M059J (cell line): ENCODE measurements at places on chromosomes 3 and 15.

DNA sequence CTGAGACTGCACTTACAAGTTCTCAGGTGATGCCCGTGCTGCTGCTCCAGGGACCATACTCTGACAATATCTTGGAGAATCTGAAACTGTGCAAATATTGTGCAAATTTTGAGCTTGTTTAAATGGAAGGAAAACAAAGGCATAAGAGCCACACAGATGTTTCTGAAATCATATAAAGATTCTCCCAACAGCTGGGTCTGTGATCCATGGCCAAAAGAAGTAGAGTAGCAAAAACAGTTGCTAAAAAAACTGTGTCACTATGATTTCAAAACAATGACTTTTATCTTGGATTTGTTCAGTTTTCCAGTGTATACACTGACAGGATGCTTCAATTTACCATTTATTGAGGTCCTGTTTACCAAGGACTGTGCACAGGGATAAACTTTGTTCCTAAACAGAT, 25.3 kb downstream of the NPTN start:
- DNase-seq, result no peak

DNA sequence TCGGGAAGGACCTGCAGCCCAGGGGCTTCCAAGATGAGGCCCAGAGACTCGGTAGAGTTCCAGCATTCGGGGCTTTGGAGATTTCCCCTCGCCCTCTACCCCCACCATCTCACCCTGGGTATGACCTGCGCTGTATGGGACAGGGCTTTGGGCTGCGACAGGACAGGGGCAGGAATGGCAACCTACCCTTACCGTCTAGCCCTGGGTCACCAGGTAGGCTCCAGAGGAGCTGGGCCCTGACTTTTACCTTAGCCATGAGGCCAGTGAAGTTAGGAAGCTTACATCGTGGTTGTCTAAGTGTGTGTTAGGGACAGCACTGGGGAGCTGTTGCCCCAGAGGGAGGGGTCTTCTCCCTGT, 683 bp downstream of the PPM1M start:
- no peak for DNase-seq

DNA sequence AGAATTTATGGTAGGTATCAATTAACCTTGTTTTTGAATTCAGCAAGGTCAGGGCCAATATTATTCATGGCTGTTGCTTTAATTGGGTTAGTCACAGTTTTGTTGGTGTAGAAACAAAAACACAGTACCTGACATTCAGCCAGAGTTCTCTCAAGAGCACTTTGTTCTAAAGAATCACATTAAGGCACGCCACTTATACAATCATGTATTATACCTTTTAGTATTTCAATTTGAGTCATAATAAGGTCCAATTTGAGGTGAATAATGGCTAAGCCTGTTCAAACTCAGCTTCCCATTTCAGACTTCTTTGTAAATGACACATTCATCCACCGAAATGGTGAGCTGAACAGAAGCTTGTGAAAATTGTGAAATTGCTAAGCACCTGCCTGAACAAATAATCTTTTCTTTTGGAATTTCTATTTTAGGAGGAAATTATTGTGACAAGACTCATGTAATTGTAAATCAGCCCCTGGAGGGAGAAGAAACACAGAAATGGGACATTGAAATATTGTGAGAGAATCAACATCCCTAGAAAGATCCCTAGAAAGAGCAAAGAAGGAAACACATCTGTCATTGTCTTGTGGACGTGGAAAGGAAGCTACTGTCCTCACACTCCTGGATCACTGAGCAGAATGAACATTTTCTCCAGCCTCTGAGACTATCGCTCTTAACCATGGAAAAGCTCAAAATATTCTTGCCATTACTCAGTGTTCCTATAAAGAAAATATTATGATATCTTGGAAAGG, 29.3 kb downstream of the RIOX2 start:
- no peak for DNase-seq

- no peak for DNase-seq
These were observed 209.9 kb downstream of the NTRK3 start for GRCh38 chr15:88046576-88047129.

DNA sequence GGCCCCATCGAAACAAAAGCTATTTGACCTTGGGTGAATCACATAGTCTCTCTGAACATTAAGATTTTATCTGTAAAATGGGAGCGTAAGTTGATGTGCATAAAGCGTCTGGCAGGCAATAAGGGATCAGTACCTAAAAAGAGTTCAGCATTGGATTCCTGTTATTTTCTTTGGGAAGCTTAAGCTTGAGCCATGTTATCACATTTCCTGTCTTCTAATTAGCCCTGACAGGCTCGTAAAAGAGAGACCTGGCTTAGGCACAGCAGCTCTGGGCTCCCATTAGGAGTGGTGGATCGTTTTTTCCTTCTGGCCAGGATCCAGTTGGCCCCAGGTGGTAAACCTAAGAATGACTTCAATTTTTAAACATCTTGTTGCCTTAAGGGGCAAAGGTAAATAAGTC, 26.0 kb upstream of the CA12 start:
- peak; percentile 63 for DNase-seq

DNA sequence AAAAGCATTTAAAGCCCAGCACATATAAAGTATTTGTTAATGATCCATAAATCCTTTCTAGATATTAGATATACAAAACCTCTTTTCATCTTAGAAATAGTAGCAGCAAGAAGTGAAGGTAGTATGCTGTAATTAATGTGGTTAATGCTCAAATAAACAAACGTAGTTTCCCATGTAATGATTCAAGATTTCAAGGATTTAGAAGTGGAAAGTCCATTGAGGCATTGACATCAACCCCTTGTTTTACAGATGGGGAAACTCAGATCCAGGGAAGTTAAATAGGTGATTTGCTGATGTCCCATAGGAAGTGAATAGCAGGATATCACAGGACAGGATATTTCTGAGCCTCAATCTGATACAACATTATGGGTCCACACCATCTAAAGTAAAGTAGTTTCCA, 47.2 kb downstream of the TSC22D2 start:
- peak; percentile 55 for DNase-seq

DNA sequence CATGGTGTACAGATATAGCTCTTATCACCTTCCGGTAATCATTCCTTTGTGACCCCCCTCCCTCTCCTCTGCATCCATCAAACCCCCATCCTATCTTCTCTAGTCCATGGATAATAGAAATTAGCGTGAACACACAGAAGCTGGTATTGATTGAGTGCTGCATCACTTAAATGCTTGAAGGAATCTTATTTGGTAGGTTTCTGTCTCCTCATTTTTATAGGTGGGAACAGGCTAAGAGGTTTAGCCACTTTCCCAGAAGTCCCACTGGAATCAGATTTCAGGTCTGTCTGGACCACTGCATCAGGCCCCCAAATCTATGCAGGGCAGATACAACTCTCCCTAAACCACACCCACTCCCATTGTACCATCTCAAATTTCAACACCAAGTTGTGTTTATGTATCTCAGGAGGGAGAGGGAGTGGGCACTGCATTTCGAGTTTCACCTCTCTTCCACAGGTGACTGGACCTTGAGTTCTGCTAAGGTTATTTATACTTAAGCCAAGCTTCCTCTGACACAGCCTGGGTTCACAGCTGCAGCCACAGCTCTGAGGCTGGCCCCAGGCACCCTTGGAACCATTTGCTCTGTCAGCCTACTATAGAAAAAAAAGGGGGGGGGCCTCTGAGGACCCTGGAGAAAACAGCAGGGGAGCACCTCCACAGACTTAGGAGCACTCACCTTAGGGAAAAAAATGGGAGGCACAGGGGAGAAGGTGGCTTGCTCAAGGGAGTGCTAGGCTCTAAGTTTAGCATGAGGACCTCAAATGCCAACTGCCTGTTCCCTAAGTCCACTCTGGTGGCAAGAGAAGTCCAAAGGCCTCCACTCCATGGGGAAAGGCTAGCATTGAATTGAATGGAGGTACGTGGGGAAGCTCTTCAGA, 2.1 kb upstream of the NMB start:
- DNase-seq, result no peak

DNA sequence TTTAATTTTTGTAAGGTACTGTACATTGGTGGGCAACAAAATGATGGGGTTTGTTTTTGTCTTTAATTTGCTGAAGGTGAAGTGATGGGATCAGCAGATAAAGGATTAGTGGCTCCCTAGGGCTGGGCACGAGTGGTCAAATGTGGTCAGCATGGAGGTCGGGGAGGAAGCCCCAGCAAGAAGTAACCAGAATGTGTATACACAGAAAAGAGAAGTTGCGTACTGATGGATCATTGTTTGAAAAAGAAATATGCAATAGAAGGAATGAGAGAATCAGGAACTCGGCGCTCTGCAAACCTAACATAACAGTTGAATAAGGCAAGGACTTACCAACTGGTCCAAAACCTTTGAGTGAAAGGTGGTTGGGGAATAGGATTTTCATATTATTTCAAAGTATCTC, 1.5 kb downstream of the TMOD2 start:
- no peak for DNase-seq

GRCh38 chr3:113963879-113964278, 16.1 kb downstream of the ZDHHC23 start:
- DNase-seq, result no peak

DNA sequence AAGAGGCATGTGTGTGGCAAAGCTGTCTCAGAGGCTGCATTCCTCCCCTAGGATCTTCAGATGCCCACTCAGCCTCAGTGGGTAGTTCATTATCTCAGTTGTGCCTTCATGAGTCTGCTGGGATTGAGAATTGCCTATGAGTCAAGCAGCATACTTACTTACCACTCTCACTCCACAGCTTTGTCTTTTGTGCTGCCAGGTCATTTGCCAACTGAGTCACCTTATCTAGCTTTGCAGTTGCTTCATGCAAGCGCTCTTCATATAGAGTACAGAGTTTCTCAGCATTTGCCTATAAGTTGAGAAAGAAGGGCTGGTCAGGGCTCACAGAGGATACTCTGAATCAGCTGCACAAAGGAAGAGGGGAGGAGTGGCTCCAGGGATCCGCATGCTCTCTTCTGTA, 89.5 kb downstream of the MYH15 start:
- DNase-seq, result peak; percentile 72

- DNase-seq, result peak; percentile 65
These were observed 2.6 kb upstream of the ACOX2 start for GRCh38 chr3:58539626-58540025.

- no peak for DNase-seq
These were observed 71.0 kb downstream of the NTRK3 start for GRCh38 chr15:88185584-88185983.

- DNase-seq, result peak; percentile 52
These were observed 202.7 kb upstream of the TOPAZ1 start for GRCh38 chr3:44039006-44039405.

DNA sequence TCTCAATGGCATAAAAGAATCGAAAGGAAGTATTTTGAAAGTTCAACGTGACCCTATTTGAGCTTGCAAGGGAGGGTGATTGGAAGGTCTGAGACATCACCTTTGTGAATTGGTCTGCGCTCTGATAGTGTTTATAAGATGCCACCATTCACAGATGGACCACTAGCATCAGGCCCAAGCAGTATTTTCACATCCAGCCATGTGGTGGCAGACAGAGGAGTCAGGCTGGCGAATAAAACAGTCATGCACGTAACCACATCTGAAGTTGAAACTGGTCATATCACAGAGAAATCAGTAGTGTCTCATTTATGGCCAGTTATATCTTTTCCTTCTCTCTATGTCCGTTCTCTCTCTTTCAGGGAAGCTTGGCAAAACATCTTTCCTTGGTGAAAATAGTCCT, 170.1 kb upstream of the ONECUT1 start:
- DNase-seq, result no peak

DNA sequence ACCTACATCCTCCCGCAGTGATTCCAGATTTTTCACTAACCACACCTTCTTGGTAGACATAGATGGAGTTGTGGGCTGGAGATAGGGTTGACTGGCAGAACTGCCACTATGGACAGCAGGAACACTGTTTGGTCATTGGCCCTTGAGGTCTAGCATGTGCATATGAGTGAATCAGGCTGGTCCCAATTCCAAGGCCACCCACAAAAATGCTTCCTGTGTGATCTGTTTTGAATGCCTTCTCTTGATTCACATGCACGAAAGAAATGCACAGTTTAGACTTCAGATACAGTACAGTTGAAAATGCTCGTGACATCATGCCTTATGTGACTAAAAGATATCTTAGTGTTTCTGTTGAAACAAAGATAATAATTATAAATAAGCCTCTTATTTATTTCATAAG, 285.8 kb upstream of the SEMA6D start:
- DNase-seq, result peak; percentile 70

GRCh38 chr15:33722005-33722672, 246.2 kb upstream of the CHRM5 start:
- peak; percentile 77 for DNase-seq

- no peak for DNase-seq
These were observed 20.3 kb downstream of the STARD9 start for GRCh38 chr15:42595626-42596240.

DNA sequence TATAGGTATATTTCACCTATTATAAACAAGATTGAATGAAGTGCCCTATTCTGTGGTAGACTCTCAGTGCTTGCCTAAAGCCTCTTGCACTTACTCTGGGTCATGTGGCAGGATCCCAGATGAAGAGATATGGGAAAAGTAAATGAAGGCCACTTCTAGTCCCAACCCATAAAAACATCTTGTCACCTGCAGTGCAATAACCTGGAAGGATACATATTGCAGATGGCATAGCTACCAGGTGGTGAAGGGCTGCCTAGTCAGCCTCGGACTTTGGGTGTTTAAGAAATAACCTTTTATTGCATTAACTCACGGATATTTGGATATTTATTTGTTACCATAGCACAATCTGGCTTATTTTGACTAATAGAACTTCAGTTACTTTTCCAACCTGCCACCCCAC, 367.1 kb downstream of the UNC13C start:
- no peak for DNase-seq

DNA sequence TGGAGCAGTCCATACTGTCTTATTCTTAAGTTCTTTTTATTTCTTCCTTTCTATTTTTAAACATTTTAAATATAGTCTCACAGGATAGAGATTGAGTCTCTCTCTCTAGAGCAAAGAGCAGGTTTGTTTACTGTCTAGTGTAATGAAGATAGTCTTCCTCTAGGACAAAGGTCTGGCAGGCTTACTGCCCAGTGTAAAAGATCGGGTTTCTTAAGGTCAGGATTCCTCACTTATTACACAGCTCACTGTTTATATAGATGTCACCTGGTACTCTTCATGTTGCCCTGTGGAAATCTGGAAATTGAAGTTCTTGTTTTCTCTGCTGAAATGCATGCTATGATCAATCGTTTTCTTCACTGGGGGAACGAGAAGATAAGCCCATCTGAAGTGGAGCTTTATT, 76.0 kb downstream of the ZBBX start:
- DNase-seq, result peak; percentile 59

DNA sequence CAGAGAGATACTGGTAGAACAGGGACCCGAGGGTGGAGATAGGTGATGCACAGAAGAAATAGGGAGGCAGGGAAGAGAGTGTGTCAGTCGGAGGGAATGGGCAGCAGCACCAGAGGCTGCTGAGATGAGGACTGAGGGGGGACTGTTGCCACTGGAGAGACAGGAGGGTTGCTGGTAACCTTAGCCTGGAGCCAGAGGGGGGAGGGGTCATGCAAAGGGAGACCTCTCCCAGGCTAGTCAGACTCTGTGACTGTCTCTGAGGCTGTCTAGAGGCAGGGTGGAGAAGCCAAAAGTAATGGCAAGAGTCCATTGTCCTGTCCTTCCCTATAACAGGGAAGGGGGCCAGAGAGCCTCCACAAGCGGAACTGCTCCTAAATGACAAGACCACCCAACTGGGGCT, 2.1 kb upstream of the DLEC1 start:
- no peak for DNase-seq
